Kidney capillary endothelial cell (primary cell): ENCODE measurements at places on chromosomes 7 and 10.

GRCh38 chr10:46523119-46523961 is 33.1 kb downstream of the GPRIN2 start:
- DNase-seq = no peak

GRCh38 chr7:496528-497295 is 22.9 kb downstream of the PDGFA start:
- no peak for DNase-seq

DNA sequence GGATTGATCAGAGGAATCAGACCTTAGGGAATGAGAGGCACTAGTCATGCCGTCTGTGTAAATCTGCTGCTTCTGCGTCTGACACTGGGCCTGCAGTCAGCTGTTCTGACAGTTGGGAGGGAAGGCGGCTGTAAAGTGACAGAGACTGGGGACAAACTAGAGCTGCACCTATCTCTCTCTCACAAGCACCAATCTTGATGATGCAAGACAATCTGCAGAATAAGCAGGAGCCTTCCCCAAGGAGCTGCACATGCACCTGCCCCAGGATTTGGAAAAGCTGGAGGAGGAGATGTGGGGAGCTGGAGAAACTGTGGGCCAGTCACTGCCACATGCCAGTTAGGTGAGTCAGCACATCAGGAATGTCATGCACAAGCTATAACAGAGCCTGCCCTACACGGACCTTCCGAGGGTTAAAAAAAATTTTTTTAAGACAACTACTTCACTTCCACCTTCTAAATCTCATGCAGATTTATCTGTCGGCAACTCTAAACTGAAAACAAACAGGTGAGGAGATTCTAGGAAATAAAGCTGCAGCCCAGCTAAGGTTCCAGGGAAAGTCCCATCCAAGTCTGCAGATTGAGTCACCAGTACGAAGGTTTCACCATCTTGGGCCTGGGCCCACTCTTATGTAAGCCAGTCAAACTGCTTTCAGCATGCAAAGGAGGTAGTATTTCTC is 39.2 kb downstream of the ENO4 start:
- peak; percentile 38 for DNase-seq

DNA sequence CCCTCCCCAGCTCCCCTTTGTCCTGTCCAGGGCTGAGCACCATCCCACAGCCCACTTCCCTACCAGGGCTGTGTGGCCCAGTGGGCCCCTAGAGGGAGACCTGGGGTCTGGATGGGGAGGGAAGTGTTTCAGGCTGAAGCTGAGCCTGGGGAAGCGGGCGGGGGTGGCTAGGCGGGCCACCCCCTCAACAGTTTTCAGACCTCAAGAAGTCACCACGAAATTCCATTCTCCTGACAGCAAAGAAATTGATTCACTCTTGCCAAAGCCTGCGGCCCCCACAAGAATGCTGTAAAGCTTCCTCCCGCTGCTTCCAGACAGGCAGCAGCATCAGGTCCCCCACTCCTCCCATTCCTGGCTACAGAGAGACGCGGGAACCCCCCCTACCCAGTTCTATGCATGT is 2.5 kb upstream of the LFNG start:
- DNase-seq = no peak

DNA sequence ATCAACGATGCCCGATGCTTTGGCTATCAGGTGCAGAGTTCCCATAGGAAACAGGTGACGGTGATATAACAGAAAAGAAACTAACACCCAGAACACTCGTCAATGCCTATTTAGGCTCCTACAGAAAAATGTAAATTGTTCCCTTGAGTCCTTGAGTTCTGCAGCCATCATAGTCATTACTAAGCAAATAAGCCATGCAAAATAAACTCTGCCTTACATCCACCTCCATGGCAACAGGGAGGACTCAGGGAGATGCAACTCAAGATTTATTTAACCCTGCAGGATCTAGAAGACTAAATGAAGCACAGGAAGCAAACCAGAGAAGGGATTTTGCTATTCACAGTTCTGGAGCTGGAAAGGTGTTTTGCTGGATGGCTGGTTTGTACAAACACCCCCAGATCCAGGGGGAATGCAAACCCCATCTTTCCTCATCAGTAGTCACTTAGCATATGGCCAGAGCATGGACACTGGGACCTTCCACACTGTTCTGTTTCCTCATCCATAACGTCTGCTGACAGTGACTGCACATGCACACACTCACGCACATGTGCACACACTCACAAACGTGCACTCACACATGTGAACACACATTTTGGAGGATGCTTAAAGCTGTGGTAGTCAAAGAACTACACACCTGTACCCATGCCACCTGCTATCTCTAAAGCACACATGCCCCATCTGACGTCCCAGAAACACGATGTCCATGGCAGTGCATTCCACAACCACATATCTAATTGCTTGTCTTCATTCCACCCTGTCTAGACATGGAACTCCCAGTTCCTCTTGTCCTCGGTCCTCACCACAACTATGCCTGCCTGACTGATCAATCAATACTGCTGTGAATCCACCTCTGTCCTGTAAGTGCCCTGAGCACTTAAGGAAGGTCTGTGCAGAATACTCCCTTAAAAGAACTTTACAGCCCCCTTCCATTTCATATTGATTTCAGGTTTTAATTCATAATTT is 178.2 kb downstream of the COBL start:
- no peak for DNase-seq
